ENCODE measurements at places on chromosomes 5 and 9. TPM values are rescaled to one million over a fixed set of nuclear protein-coding genes. Genes with fewer than 3 reads are reported as not detected.

Gene NOXA1
- total RNA-seq: 10.3 TPM

Gene EGFLAM
- 6.1 TPM for total RNA-seq

Gene SHOC1
- not detected for total RNA-seq

- no peak for DNase-seq
- H3K27ac ChIP-seq: no peak overlapping the region
- H3K4me1 ChIP-seq: peaks cover 3% of the 10 kb centered on the region
- no peaks in the 10 kb centered on the region for H3K36me3 ChIP-seq
- H3K27me3 ChIP-seq: no peaks in the 10 kb centered on the region
Measured at GRCh38 chr9:134914501-134914834, 3.2 kb downstream of the FCN1 start.

Data from ovary (tissue), 10 donors.